NCI-H1105 treated with DMSO at 0.1 percent for 48 hours (cell line): ENCODE measurements at places on chromosomes 7 and 10.

DNA sequence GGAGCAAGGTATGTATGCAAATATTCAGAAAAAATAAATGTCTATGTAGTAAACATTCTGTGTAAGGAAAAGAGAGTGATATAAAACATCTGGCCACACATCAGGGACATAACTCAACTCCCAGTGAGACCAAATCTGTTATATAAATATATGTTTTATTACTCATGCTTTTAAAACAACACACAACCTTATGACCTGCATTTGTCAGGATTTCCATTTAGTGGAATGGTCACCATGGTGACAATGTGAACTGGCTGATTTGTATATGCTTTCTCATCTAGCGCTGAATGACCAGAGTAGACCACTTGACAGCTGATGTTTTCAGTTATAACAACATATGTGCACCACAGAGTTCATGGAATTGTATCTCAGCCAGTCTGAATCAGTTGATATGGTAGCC is 551.7 kb downstream of the HTR7 start:
- DNase-seq = no peak

- no peak for DNase-seq
Measured at GRCh38 chr7:55548295-55548731, 24.0 kb downstream of the VOPP1 start.

DNA sequence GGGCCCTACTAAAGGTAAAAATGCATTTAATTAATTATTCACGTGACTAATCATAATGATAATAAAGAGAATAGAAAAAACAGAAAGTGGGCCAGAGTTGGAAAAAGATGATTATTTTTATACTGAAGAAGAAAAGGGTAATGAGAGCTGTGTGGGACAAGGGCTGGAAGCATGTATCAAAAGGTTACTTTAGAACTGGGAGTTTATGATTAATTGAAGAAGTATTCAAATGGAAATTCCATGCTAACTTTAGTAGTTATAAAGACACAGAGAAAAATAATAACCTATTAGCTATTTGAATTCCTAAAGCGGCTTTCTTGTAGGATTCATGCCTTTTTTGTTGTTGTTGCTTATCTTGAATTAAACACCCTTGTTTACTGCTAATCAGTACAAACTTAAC is 49.9 kb downstream of the MKX start:
- DNase-seq = no peak

DNA sequence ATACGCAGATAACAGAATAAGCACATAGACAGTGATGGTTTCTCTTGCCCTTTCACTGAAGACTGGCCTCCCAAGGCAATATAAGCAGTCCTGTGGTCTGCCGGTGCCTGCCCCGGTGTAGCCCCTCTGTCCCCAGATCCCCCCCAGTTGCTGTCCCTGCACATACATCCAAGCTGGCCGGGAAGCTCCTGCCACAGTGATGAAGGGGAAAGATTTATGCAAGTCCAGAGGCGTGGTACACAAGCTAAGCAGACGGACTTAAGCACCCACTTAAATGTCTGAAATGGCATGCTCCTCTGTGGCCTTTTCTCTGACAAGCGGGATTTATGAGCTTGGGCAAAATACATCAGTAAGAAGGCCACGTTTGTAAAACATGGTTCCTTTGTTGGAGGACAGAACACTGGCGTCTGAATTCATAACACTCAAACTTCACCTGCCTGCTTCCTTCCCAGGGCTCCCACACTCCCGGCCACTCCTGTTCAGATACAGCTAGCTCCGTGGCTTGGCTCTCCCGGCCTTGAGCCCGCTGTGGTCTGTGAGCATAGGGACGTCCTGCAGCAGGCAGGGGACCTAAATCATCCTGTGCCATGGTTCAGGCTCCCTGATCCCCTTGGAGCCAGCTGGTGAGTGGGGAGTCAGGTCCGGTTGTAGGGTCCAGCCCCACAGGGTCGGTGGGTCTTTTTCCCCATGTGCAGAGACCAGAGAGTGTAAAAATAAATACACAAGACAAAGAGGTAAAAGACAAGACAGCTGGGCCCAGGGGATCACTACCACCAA is 61.7 kb upstream of the PPP2R2D start:
- no peak for DNase-seq

DNA sequence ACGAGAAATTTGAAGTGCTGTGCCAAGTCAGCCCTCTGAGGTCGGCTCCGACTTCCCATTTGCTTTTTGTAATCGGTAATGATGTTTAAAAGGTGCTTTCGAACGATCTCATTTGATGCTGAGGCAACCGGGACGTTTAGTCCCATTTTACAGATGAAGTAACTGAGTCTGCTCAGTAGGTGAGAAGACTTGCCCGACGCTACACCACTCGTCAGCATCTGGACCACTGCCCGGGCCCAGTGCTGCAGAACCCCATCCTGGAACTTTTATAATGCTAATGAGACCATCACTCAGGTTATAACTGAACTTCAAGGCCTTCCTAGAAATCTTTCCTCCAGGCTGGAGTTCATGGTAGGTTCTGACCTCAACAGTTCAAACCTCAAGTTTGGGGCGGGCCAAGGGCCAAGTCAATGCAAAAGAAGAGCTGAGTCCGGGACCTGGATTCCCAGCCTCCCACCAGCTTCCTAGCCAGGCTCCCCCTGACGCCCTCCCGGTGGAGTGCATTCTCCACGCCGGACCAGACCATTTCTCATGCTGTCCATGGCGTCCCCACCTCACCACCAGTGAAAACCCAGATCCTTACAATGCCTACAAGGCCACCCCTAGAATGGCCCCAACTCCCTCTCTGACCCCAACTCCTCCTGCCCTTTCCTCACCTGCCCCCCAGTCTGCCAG is 699 bp upstream of the PDLIM1 start:
- DNase-seq = no peak

DNA sequence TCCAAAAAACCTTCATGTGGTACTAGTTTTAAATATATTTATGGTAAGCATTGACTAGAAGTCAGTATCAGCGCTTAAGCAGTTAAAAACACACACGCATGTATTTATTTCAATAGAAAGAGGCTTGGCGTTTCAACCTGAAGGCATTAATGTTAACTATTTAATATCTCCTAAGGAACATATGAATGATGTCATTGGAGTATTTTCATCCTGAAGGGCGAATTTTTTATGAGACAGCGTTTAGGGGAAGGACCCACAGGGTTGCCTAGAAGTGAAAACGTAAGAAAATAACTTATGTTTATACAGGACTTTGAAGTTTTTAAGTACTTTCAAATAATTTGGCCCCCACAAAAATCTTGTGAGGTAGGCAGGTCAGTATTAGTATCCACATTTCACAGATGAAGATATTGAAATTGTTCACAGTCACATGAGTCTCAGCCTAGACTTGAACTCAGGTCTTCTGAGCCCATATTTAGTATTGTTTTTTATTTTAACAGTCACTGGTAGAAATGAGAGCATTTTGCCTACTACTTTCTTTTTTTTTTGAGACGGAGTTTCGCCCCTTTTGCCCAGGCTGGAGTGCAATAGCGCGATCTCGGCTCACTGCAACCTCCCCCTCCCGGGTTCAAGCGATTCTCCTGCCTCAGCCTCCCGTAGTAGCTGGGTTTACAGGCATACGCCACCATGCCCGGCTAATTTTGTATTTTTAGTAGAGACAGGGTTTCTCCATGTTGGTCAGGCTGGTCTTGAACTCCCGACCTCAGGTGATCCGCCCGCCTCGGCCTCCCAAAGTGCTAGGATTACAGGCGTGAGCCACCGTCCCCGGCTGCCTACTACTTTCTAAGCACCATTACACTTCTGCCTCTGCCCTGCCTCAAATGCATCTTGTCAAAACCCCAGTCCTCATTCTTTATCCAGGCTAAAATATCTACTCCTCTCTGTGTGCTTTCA is 1.8 kb downstream of the SLK start:
- DNase-seq = no peak

DNA sequence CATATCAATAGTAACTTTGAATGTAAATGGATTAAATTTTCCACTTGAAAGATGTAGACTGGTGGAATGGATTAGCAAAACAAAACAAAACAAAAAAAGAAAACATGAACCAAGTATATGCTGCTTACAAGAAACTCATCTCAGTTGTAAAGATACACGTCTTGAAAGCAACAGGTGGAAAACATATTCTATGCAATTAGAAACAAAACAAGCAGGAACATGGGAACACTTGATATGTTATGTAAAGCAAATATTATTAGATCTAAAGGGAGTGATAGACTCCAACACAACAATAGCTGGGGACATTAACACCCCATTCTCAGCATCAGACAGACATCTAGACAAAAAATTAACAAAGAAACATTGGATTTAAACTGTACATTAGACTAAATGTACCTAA is 46.4 kb upstream of the CDK6 start:
- DNase-seq = no peak

GRCh38 chr10:122466951-122467381 is 5.6 kb downstream of the HTRA1 start:
- no peak for DNase-seq

GRCh38 chr10:115355162-115355760 is 262.1 kb downstream of the ATRNL1 start:
- DNase-seq = peak; percentile 65

GRCh38 chr10:68871731-68872342 is 29.3 kb upstream of the DDX50 start:
- peak; percentile 94 for DNase-seq

DNA sequence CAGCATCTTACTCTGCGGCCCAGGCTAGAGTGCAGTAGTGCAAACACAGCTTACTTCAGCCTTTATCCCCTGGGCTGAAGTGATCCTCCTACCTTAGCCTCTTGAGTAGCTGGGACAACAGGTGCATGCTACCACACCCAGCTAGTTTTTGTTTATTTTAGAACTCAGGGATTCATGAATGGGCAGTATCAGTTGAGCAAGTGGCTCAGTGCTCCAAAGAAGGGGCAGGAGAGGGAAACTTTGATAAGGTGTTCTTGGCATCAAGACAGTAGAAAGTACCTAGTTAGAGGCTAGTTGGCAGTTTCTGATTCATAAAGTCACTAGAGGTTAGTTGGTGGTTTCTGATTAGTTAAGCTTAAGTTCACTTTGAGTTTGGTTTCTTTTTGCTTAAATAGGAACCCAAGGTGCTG is 18.4 kb downstream of the TRIM24 start:
- DNase-seq = no peak

DNA sequence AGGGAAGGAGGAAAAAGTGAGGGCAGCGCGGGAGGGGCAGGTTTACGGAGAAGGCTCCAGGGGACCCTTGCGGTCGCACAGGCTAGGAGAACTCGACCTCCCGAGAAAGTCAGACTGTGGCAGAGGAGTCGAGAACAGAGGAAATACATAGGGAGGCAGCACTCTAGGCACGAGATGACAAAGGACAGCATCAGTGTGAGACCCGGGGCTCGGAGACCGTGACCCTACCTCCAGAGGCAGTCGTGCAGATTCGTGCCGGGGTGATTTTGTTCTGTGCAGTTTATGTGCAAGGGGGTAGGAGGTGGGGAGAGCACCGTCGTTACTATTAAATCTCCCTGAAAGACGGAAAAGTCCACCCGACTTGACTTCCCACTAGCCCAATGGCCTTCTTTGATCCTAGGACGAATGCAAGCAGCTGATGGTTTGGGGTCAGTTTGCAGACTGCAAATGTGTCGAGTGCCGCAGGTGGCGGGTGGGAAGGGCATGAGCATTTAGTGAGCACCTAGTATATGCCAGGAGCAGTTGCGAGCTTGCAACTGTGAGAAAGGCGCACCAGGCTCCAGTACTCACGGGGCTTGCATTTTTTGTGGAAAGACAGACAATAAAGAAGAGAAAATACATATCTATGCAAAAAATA is 674 bp upstream of the OSBPL3 start:
- peak; percentile 68 for DNase-seq

DNA sequence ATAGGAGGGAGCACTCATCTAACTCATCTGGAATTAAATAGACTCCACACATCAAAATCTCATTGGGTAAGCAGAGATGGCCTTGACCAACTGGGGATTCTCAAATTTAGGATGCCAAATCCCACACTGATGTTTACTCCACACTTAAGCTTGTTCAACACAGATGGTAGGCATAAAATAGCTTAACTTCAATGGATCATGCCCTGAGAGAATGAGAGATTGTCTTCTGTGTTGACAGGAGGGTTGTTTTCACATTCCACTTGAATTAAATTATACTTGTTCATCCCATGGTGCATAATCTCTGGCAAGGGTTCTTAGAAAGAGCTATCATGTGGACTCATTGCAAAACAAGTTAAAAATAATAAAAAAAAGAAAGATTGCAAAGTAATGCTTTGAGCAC is 391.4 kb downstream of the PLXDC2 start:
- no peak for DNase-seq

GRCh38 chr7:95472581-95473161 is 13.1 kb upstream of the ASB4 start:
- peak; percentile 54 for DNase-seq

DNA sequence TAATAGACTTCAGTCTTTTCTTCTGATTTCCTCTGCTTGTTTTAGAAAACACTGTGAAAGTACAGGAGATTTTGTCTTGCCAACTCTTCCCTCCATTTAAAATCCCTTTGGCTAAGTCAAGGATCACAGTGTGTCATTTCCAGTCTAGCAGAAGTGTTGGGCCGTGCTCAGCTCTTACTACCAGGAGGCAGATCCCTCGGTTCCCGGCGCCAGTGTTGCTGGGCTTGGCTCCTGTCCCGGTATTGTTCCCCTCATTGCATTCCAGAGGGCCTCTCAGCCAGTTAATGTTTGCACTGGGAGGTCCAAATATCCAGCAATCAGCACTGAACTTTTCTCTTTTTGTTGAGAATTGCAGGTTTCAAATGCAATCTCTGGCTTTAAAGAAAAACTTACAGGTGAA is 612.1 kb upstream of the MGMT start:
- DNase-seq = peak; percentile 59

DNA sequence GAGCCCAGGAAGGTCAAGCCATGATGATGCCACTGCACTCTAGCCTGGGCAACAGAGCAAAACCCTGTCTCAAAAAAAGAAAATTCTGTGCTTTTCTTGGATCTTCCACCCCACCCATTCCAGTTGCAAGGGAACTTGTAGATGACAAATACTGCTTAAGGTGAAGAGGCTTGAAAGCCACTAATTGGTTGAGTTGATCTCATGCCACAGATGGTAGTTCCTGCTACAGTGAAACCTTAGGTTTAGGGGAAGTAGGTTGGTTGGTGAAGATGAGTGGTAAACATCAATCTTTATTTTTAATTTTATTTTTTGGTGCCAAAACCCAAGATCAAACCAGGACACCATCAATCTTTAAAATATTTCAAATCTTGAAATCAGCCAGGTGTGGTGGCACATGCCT is 2.9 kb upstream of the GDI2 start:
- DNase-seq = no peak

- DNase-seq = peak; percentile 28
Measured at GRCh38 chr10:43606323-43607198, at the start of gene ZNF485. Gene ZNF485 (plus strand): TSS chr10:43606438. CDS start chr10:43607051, 613 bp downstream.

DNA sequence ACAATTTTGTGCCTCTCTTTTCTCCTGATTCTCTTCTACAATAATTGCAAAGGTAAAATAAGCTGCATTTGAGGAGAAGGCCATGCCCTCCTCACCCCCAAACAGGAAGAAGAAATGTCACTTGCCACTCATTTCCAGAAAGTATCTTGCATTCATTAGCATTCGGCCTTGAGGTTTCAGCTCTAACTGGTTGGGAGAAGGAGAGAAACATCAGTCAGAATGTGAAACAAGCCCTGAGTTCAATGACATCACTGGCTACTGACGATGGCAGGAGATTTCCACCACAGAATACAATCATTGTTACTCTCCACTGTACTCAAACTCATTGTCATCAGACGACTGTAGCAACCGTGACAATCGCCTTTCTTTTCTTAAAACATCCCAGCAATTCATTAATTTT is 72.8 kb downstream of the PRKCQ start:
- DNase-seq = no peak

- DNase-seq = no peak
Measured at GRCh38 chr10:130423455-130424305, 287.5 kb downstream of the GLRX3 start.
